ENCODE measurements at places on chromosomes 2 and 18.

DNA sequence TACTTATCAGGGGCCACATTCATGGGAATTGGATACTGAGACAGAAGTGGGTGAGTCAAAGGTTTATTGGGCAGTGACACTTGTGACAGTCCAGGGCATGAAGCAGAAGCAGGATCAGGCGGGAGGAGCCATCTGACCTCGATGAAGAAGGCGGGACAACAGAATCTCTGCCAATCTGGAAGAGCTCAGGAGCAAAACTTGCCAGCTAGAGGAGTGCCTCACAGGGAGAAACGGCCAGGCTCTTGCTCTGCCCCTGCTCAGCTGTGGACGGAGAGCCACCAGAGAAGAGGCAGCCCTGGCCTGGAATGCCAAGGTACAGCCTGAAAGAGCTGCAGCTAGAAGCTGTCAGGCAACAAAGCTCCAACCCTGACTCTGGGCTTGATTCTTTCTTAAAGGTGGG is 16.9 kb downstream of the DAW1 start:
- no peak for DNase-seq

GRCh38 chr2:201403880-201404279 is 46.7 kb upstream of the FLACC1 start:
- no peak for DNase-seq

GRCh38 chr18:79540904-79541282 is 138.7 kb upstream of the CTDP1 start:
- no peak for DNase-seq

DNA sequence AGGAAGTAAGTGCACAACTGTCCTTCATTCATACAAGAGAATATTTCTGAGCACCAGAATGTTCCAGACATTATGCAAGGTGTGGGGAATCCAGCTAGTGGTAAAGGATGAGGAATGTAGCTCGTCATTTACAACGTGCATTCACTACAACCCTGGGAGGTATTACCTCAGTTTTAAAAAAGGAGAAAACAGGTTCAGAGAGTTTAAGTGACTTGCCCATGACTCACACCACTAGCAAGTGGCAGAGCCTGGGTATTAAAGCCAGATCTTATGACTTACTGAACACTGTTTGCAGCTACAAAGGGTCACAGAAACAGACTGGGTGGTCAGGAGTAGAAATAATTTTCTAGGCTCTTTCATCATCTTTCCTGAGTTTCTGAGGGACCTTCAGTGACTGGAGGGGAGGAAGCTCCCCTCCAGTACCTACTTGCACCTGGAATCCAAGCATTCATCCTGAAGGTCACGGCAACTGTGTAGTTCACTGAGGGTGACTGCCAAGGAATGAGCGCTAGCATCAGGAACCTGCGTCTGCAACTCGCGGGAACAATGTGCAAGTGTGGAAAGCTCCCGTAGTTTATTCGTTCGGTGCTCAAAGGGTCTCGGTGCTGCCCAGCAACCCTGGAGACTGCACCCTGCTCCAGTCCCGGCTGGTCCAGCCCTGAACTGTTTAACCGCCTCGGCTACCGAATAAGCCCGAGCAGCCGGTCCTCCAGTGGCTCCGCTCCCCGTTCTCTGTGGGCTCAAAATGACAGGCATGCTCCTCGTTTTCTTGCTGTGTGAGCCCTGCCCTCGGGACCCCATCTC is 647 bp downstream of the CCDC121 start:
- no peak for DNase-seq

DNA sequence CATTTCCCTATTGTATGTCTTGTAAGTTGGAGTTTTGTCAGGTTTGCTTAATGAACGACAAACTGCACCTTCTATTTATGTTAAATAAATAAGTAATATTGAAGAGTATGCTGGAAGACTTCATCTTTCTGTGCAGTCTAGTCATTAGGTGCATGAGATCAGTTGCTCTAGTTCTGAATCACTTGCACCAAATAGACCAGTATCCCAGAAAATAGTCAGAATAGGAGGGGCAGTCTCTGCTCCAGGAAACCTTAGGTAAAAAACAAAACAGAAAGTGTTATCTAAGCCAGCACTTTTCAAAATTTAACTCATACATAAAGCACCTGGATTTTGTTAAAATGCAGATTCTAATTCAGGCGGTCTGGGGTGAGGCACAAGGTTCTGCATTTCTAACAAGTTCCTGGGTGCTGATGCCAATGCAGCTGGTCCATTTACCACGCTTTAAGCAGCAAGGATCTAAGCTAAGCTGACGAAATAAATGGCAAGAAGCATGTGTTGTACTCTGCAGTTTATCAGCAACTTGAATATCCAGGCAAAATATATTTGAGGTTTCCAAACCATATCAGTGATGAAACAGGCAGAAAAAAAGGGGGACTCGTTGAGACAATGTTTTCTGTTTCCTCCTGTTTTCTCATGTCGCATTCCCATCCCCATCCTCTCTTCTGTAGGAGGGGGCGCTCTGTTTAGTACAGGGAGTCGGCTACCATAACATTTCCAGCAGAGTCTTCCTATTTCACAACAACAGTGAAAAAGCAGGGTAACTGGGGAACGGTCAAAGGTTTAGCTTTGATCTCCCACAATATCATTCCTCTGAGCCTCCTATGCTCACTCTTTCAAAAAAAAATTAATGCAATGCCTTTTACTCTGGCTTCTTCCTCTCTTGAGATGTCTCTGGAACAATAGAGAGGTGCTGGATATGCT is 106.4 kb downstream of the MBD2 start:
- DNase-seq, result no peak

- no peak for DNase-seq
Measured at GRCh38 chr2:85864654-85865053, 24.1 kb downstream of the ST3GAL5 start.

- no peak for DNase-seq
Measured at GRCh38 chr2:168243061-168243460, 4.3 kb downstream of the STK39 start.

- DNase-seq, result no peak
Measured at GRCh38 chr2:174124181-174124580, 124.2 kb downstream of the OLA1 start.

DNA sequence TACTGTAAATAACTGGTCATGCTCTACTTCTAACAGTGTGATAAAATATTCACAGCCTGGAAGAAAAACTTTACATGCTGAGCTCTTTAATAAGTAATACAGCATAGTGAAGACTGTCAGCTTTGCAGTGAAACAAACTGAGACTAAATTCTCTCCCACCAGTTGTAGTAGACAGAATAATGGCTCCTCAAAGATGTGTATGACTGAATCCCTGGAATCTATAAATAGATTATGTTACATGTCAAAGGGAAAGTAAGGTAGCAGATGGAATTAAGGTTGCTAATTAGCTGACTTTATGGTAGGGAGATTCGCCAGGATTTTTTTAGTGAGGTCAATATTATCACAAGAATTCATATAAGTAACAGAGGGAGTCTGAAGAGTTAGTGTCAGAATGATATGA is 609.5 kb upstream of the VRK2 start:
- DNase-seq, result no peak

DNA sequence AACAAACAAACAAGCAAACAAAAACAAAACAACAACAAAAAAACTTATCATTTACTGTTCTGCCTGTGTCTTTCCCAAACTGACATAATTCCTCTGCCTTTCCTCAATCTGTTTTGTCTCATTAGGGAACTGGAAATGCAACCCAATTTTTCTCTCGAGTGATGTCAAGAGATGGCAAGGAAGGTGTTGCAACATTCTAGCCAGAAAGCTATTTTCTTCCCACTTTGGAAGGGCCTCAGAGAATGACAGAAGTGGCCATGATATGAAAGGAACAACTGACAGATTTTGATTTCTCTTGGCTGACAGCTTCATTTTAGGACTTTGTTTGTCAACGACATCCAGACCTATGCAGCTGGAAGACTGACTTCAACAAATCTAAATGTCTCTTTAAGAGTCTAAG is 24.7 kb downstream of the RND3 start:
- no peak for DNase-seq

DNA sequence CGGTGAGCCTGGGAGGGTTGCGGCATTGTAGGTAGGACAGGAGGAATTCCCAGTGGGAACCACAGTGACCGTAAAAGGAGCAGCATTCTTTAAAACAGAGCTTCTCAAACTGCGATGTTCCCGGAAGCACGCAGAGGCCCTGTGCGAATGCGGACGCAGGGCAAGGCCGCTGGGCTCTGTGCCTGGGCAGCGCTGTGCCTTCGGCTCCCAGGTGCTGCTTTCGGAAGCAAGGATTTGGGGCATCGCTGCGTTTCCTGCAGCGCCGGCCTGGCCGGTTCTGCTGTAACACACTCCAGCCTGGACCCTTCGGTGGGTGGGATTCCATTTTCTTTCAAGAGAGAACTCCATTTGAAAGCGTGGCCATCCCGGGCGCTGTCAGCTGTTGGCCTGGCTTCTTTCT is 118.6 kb downstream of the PTGR3 start:
- DNase-seq, result no peak

DNA sequence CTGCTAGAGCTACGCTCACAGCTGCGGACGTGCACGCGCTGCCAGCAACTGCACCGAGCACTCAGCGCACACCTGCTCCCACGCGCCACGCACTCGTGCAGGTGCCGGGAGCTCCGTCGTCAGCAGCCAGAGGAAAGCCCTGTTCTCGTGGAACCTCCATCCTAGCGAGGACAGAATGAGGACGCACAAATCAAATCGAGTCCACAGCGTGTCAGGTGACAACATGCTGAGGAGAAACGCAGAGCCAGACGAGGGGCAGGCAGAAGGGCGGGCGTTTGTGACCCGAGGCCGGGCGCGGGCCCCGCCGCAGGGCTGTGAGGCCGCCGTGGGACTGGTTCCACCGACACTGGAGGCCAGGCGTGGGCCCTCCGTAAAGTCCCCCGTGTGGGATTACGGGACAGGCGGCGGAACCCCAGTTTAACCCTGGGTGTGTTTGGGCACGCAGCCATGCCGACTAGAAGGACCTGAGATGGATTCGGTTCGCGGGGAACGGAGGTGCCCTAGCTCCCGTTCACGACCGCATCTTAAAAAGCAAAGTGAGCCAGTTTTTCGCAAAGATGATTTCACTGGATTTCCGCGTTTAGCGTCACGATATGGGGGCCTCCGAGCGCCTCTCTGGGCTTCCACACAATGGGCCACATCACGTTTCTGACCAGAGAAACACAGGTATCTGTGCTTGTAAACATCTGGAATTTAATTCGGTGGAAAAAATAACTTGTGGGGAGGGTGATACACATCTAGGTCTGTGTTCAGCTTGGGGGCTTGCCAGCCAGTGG is 26.9 kb upstream of the ALKAL2 start:
- DNase-seq, result no peak

- no peak for DNase-seq
Measured at GRCh38 chr2:130314377-130314776, 28.3 kb upstream of the IMP4 start.

DNA sequence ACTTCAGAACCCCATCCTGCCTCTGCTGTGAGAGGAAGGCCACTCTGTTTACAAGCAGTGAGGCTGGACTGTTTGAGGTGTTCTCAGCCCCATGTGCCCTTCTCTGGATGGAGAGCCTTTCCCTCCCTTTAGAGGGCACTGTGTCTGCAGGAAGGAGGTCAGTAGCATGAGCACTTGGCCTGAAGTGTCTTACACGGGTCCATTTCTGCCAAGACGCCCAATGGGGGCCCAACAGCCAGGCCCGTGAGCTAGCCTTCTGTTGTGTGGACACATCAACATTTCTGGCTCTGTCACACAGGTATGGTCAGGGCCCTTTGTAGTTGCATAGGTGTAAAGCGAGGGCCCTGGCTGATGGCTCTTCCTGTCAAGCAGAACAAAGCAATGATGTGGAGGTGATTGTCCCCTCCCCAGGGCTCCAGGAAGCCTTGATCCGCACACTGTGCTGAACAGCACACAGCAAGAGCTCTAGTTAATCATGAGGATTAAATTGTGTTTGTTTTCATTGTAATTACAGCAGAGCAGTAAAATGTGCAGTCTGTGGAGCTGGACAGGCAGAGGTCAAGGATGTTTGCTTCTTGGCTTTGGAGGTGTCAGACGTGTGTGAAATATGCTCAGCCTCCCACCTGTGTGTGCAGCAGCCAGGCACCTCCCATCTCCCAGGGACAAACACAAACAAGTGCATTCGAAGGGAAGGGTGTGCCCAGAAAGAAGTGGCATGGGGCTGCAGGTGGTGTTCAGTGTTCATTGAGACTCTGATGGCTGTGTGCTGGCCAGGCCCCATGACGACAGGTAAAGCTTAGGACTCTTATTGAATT is 132.1 kb downstream of the SH3RF3 start:
- DNase-seq, result no peak

DNA sequence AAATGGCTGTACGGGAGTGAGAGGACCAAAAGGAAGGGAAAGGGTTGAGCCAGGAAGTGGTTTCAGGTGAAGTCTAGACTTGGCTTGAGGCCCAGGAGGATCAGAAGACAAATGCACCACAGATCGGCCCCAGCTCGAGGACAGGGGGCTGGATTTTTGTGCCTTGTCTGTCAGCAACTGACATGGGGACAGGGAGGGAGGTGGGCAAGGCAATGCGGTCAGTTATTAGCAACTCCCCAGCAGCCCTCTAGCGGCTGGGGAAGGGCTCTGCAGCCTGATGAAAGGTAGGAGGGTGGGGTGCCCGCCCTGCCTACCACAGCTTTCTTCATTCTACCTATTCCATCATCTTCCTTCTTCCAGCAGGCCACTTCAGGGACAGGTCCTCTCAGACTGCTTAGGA is 50.0 kb downstream of the CPO start:
- DNase-seq, result peak; percentile 14
